GM12864 (cell line): ENCODE measurements at places on chromosomes 7 and 10.

GRCh38 chr10:22022257-22023032 is 18.9 kb upstream of the DNAJC1 start:
- no peak for DNase-seq

GRCh38 chr10:132837905-132838304 is 52.0 kb upstream of the NKX6-2 start:
- no peak for DNase-seq

- DNase-seq, result no peak
These were observed 21.8 kb upstream of the SAMD8 start for GRCh38 chr10:75089634-75090033.

DNA sequence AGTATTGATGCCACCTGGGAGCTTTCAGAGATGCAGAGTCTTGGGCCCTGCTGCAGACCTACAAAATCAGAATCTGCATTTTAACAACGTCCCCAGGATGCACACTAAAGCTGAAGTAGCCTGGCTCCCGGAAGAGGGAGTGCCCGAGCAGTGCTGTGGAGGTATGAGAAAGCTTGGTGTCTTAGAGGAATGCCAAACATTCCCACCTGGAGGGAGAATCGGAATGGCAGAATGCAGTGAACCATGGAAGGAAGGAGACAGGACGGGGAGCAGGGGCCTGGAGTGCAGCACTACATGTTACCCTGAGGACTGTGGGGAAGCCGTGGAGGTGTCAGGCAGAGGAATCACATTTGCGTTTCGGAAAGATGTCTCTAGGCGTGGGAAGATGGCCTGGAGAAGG is 90.9 kb downstream of the AOAH start:
- no peak for DNase-seq

GRCh38 chr7:124954790-124955189 is 25.2 kb upstream of the POT1 start:
- DNase-seq, result no peak
